ENCODE measurements at places on chromosomes 3 and 15. TPM values are rescaled to one million over a fixed set of nuclear protein-coding genes. Genes with fewer than 3 reads are reported as not detected.

GRCh38 chr15:91302588-91303439 is 202.8 kb downstream of the SV2B start:
- H3K4me1 ChIP-seq = peaks cover 1% of the 10 kb centered on the region
- DNase-seq = no peak
- no peak overlapping the region for H3K4me3 ChIP-seq

The RTP1 gene
- not detected for total RNA-seq

DNA sequence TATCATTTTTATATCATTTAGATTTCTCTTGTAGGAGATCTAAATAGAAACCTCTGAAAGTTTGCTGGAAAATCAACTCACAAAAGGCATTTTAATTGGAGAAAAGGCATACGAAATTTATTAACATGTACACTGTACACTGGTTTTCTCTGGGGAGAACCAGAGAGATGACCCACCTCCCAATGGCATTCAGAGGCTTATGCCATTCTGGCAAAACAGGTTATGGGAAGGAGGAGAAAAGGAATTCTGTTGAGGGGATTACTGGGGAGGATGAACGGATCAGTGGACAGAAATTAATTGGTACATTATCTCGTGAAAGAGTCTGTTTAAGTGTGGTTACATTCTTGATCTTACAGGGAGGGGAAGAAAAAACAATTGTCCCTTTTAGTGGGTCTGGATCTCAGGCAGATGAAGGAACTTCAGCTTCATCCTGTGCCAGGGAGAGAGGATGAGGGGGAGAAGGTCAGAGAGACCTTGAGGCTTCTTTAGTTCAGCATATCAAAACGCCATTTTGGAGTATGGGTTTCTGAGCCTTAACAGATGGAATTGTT is 16.5 kb downstream of the RAB11A start:
- peak overlapping the region; percentile 82 for H3K27ac ChIP-seq
- H3K4me1 ChIP-seq = peaks cover 6% of the 10 kb centered on the region
- H3K4me3 ChIP-seq = no peak overlapping the region
- H3K27me3 ChIP-seq = no peaks in the 10 kb centered on the region
- peaks cover 29% of the 10 kb centered on the region for H3K36me3 ChIP-seq
- DNase-seq = no peak

- no peak overlapping the region for H3K4me3 ChIP-seq
- DNase-seq = no peak
- H3K27me3 ChIP-seq = no peaks in the 10 kb centered on the region
- no peak overlapping the region for H3K27ac ChIP-seq
- no peaks in the 10 kb centered on the region for H3K4me1 ChIP-seq
Measured at GRCh38 chr3:11445883-11446282, 173.7 kb downstream of the ATG7 start.
